DMS79 (cell line): ENCODE measurements at places on chromosomes 11 and 22.

- DNase-seq = no peak
These were observed 62.0 kb upstream of the ARHGAP42 start for GRCh38 chr11:100625041-100625440.

- DNase-seq = no peak
These were observed 28.4 kb upstream of the SLN start for GRCh38 chr11:107740271-107740670.

- DNase-seq = no peak
These were observed 338.7 kb downstream of the BRD1 start for GRCh38 chr22:49488943-49489342.

- DNase-seq = peak; percentile 31
These were observed 22.9 kb upstream of the JAM3 start for GRCh38 chr11:134045799-134046635.
